ENCODE measurements at places on chromosomes 7 and 10.

- no peak for DNase-seq
Observed at GRCh38 chr7:112420236-112420861, 29.9 kb upstream of the IFRD1 start.

DNA sequence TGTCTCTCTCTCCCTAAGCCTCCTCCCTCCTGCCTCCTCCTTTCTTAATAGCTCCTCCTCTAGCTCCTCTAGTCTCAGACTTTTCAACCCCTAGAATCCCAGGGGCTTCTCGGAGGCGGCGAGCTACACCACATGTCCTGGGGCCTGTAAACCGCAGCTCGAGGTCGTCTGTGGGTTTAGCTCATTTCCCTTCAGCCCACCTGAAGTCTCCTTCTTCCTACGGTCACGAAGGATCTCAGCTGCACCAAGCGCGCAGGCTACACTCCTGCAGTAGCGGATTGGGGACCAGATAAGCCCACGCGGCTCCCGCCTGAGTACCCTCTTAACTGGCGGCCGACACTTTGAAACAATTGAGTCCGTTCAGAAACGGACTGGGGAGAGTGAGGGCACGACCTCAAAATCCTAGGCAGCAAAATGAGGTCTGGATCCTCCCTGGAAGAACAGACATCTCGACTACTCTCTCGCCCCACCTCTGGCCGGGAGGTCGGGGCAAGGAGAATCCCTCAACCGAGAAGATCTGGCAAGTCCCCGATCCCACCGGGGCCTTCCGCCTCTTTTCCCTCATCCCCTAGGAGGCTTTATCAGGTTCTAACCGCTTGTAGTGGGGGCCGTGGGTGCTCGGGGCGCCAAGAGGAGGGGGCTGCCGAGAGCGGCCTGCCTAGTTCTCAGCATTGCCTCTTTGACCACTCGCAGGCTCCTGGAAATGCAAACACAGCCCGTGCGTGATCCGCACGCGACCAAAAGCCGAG, 1.3 kb upstream of the SORCS3 start:
- no peak for DNase-seq

GRCh38 chr10:17836942-17837341, 27.8 kb downstream of the MRC1 start:
- DNase-seq, result peak; percentile 69

DNA sequence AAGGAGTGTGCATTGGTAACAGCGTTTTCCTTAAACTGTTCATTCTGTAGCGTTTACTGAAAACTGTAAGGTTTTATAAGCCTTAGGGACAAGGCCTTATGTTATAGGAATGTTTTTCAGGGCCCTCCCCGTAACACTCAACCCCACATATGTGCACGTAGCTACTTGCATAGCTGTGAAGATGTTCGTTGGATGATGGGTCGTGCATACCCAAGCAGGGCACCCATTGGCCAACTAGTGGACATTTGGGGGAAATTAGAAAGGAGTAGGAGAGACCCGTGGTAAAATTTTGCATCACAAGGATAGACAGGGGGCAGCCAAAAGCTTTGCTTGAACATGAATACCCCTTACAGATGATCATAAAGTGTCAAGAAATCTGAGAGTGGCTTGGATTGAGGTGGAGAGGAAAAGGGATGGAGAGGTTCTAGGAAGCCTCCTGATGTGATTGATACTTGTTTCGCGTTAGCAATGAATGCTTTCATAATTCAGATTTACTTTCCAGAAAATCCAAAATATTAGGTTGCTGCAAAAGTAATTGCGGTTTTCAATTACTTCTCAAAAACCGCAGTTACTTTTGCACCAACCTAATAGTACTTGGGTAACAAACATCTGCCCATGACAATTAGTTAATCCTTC, 878 bp downstream of the SEC61A2 start:
- DNase-seq, result peak; percentile 69

GRCh38 chr7:51011710-51012350, 229.1 kb upstream of the GRB10 start:
- DNase-seq, result no peak

- no peak for DNase-seq
Observed at GRCh38 chr7:55250313-55250712, 114.8 kb upstream of the LANCL2 start.

DNA sequence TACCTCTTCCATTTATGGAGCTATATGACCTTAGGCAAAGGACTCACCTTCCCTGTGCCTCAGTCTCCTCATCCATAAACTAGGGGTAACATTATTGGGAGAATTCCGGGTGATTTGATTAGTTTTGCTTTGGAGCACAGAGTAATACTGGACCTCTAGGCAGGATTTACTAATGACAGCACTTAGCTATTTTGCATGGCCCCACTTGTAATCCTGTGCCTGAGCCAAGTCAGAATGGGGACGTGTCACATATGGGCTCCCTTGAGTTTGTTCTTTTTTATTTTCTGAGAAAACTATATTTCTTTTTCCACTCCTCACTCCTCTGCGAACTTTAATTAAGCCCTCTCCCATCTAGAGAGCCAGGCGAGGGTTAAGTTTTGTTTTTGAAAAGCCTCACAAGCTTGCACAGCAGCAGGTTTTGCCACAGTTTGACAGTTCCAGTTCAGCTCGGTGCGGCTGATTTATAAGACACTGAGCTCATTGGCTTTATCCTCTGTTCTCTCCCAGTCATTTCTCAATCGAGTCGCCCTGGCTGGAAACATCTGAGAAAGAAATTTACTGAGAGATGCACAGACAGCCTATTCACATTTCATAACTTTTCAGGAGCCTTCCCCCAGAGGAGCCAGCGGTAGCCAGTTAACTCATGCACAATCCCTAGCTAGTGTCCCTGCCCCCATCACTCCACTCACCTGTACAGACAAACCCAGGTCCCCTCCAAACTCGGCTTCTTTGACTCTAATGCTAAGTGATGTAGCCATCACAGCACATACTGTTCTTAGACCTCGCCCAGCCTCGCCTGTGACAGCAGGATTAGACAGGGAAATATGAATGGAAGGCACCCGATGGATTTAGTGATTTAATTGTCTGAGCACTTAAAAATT, 441.9 kb upstream of the NPVF start:
- DNase-seq, result peak; percentile 41

GRCh38 chr10:58665361-58665760, 152.7 kb downstream of the BICC1 start:
- no peak for DNase-seq

GRCh38 chr10:51564896-51565510, 134.4 kb downstream of the CSTF2T start:
- DNase-seq, result no peak

- no peak for DNase-seq
Observed at GRCh38 chr10:6198171-6198570, 4.6 kb upstream of the PFKFB3 start.

DNA sequence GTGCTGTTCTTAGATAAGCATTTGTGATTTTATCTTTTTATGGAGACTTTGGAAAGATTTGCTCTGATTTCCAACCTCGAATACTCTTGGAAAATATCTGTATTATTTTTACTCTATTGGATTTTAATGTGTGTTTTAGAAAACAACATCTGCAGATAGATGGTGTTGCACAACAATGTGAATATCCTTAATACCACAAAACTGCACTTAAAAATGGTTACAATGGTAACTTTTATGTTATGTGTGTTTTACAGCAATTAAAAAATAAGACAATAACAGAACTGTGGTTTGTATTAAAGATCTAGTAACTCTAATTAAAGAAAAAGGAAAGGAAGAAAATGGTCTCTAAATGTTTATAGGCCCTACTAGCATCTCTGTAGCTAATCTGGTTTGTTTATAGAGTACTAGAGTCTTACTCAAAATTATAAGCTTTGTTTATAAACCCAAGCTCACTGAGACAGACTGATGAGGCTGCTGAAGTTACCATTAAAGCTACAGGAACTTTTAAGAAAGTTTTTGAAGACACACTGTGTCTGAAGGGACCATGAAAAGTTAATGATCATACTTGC, 74.6 kb upstream of the CC2D2B start:
- DNase-seq, result no peak

GRCh38 chr10:33482486-33482885, 148.0 kb upstream of the NRP1 start:
- no peak for DNase-seq

DNA sequence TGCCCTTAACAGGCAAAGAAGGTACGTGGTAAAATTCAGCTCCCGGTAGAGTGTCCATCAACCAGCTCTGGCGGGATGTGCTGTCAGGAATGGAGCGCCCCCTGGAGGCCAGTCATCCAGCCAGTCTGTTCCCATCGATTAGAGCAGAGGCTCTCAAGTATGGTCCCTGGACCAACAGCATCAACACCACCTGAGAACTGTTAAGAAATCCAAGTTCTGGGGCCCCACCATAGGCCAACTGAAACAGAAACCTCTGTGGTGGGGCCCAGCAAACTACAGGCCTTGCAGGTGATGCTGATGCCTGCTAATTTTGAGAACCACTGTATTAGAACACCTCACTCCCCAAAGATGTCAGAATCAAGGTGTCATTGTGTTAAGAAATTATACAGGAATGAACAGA, 109.2 kb downstream of the DPY19L1 start:
- peak; percentile 33 for DNase-seq

DNA sequence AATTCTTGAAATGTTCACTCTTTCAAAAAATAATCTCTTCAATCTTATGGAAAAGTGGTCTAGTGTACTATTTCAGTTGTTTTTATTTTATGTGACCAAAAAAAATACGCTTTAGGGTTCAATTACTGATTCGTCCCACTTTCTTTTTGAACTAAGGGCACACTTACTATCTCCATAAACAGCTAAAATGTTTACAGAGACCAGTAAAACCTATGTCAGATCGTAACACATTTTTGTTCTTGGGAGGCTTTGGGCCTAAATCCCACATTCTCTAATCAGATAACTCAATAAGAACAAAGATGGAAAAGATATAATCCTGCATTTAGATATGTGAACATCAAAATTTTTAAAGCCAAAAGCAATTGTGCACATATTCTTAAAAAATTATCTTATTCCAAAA, 29.8 kb upstream of the EPC1 start:
- DNase-seq, result no peak

DNA sequence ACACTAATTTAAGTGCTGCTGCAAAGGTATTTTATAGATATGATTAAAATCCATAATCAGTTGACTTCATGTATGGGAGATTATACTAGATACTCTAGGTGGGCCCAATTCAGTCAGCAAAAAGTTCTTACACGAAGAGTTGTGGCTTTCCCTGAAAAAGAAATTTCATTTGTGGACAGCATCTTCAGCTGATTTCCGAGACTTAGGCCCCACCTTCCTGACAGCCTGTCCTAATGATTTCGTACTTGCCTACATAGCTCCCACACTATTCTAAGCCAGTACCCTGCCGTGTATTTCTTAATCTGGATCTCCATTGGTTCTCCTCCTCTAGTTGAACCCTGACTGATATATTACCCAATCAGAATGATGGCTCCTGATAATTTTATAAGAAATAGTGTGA, 297.9 kb downstream of the EXOC4 start:
- no peak for DNase-seq
